ENCODE measurements at places on chromosomes 2 and 18. TPM values are rescaled to one million over a fixed set of nuclear protein-coding genes. Genes with fewer than 3 reads are reported as not detected.
A peak's percentile ranks its signal among the peaks of the same experiment; 100 is the strongest.

The IL36B gene
- total RNA-seq, result not detected

The UGT1A3 gene
- total RNA-seq, result not detected

The MAPRE2 gene
- total RNA-seq, result 8.2 TPM

DNA sequence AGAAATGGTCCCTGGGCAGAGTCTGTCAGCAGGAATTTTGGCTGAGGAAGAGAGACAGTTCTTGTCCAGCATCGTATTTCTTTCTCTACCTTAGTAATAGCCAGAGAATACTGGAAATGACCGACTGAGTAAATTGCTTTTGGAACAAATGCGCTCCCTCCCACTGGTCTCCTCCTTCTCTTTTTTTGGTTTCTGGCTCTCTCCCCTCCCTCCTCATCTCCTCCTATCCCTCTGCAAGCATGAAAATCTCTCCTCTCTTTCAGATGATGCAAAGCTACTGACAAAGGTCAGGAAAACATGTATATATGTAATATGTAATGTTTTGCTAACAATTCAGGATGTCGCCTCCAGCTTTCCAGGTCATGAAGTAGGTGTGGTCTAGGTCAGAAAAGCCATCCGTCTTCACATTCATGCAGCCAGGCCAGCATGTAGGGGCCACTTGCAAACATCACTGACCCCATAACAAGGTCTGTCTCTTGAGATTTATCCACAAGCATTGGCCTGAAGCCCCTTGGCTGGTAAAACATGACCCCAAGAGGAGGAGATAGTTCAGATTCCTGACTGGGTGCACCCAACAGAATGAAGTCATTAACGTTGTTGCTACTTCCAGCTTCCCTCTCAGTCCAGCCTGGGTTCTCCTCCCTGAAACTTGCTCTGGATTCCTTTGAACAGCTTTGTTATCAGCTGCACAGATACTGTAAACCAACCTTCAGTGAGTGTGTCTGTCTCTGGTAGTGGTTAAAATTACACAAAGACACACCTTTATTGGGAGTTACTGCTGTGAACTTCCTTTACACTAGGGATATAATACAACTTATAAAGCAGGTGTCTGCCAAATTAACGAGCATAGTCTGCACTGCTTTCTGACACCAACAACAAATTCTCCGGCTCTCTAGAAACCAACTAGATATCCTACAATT is 864.4 kb upstream of the KLHL29 start:
- DNase-seq, result no peak

- DNase-seq, result peak; percentile 81
These were observed 146.5 kb downstream of the NCKAP5 start for GRCh38 chr2:133421516-133422324.
